ENCODE measurements at places on chromosomes 2 and 18. TPM values are rescaled to one million over a fixed set of nuclear protein-coding genes. Genes with fewer than 3 reads are reported as not detected.

Gene CTLA4
- total RNA-seq: not detected

Gene SP9
- not detected for total RNA-seq

Gene TEKT4
- not detected for total RNA-seq

Gene TMEM247
- not detected for total RNA-seq

Gene UGT1A5
- total RNA-seq: not detected

Gene ARHGEF4
- total RNA-seq: 1.6 TPM

Gene USP34
- total RNA-seq: 26.0 TPM
